ENCODE measurements at places on chromosomes 1 and 21.

GRCh38 chr1:84159533-84160240, 15.6 kb downstream of the PRKACB start:
- no peak for DNase-seq

GRCh38 chr1:225597926-225598575, 54.9 kb downstream of the ENAH start:
- peak; percentile 50 for DNase-seq

DNA sequence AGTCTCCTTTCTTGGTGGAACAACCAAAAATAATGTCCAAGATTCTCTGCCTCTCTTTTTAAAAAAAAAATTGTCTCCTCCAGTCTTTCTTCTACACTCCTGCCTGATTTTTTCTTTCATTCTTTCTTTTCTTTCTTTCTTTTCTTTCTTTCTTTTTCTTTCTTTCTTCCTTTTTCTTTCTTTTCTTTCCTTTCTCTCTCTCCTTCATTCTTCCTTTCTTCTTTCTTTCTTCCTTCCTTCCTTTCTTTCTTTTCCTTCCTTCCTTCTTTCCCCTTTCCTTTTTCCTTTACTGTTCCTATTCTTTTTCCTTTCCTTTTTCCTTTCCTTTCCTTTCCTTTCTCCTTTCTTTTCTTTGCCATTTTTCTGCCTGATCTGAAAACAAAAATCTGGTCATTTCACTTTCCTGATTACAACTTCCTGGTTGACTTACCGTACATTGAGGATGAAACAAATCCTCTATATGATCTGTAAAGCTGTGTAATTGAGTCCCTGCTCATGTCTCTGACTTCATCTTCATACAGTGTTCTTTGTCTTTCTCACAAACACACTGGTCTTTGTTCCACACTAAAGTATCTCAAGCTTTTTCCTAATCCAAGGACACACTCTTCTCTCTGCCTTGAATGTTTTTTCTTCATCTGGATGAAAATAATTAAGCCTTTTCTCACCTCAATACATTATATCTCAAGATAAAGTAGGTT, 6.1 kb upstream of the KRTAP23-1 start:
- DNase-seq, result no peak

DNA sequence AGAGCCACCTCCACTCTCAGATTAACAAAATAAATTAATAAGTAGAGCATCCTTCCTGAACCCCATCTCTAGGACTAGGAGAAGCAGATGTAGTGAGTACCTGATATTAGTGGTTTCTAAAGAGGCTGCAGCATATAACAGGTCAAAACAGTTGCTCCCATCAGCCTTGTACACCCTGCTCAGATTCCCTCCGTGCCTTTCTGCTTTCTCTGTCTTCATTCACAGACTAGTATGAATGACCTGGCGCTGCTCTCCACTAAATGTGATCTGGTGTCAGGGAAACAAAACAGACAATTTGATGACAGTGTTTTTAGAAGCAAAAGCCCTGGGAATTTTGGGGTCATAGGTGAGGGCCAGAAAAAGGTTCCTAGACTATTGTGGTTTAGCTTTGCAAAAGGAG, 8.3 kb downstream of the SESN2 start:
- DNase-seq, result no peak

DNA sequence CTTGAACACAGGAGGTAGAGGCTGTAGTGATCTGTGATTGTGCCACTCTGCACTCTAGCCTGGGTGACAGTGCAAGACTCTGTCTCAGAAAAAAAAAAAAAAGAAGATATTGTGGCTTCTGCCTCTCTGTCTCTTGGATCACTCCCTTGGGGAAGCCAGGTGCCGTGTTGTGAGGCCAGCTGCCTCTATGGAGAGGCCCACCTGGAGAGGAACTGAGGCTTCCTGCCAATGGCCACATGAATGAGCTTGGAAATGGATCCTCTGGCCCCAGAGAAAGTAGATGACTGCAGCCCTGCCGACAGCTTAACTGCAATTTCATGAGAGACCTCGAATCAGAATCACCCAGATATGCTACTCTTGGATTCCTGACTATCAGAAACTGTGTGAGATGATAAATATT, 19.7 kb upstream of the AK2 start:
- DNase-seq, result no peak

- peak; percentile 41 for DNase-seq
Observed at GRCh38 chr21:29829564-29830275, 110.1 kb downstream of the GRIK1 start.

DNA sequence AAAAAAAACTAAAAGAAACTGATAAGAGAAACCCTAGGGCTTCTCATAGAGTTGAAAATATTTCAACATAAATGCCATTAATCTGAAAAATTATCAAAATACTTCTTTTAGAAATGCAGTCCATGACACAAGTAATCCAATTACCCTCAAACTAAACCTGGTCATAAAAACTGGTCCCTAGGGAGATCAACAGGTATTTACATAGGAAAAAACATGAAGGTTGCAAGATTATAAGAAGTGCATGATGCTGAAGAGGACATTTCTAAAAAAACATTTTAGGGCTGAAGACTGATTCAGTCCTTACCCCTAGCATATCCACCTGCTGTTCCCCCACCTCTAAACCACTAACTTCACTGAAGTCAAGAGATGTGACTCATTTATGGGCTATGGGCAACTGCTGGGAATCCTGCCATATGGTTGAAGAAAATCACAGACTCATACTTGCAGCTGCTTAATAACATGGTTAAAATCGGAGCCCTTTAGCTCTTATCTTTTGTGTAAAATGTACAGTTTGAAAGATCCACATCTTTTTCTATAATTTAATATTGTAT, 131.0 kb upstream of the RUNX1 start:
- DNase-seq, result peak; percentile 81

GRCh38 chr1:19273106-19273843, 15.3 kb downstream of the AKR7A3 start:
- no peak for DNase-seq

GRCh38 chr1:206025283-206025820, 1.7 kb upstream of the CTSE start:
- DNase-seq, result no peak

DNA sequence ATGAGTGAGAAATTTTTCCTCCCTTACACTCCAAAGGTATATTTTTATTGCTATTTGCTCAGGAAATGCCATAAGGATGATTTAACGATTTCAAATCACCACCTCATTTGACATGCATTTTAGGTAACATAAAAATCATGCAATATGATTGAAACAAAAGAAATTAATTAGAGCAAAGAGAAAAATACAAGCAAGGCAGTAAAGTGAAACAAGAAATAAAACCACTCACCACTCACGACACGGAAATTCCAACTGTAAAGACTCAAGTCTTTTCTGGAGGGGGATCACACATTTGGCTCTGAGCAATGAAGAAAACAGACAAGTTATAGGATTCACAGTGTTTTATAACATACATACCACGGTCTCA, 86.8 kb upstream of the ARHGAP29 start:
- peak; percentile 68 for DNase-seq

- DNase-seq, result peak; percentile 19
Observed at GRCh38 chr1:10941891-10942541, 70.4 kb upstream of the TARDBP start.

DNA sequence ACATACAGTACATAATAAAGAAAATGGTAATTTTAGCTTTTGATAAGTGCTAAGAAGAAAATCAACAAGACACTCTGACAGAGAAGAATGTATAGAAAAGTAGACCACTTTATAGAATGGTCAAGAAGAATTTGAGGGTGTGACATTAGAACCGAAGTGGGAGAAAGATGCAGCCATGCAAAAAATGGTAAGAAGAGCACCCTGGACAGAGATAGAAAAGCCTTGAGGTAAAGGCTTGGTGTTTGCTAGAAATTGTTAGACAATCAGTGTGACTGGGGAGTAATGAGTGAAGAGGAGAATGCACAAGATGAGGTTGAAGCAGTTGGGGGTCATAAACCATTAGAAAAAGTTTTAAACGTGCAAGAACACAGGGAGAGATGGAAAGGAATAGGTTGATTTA, 23.5 kb downstream of the MAEL start:
- no peak for DNase-seq

DNA sequence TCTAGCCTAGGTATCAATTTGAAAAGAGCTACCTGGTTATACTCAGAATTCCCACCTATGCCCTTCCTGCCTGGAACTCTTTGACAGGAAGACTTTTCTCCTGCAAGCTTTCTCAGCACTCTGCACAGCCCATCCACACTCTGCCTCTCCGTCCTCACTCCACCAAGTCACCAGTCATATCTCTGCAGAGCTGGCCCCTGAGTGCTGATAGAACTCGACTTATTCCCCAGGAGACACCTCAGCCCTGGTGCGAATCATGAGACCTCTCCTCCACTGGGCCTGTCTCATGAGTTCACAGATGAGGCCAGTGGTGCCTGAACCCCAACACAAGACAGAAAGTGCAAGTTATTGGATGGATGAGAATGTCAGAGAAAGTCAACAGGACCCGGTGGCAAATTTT, 32.0 kb downstream of the COLGALT2 start:
- no peak for DNase-seq

GRCh38 chr1:40479156-40479555, 2.1 kb downstream of the ZFP69 start:
- no peak for DNase-seq

DNA sequence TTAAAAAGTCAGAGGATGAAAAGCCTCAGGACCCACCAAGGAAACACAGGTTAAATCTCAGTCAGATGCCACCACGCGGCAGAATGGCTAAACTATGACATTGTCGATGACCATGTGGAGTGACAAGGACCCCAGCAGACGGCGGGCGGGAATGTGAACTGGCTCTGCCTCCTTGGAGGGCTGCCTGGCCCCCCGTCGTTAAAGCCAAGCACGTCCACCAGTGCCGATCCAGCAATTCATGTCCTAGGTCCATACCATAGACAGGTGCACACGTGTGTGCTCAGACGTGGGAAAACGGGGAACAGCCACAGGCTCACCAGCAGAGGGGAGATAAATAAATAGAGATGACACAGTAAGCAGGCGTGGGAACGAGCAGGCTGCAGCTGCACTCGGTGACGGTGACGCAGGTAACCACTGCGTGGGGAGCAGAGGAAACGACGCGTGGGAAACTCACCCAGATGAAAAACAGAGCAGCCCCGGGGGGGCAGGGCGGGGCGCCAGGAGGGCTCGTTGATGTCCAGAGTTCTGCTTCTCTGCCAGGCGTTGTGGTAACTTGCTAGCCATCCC, 28.3 kb upstream of the PCBP3 start:
- DNase-seq, result no peak

GRCh38 chr1:51214615-51215131, 21.4 kb upstream of the RNF11 start:
- DNase-seq, result peak; percentile 60

DNA sequence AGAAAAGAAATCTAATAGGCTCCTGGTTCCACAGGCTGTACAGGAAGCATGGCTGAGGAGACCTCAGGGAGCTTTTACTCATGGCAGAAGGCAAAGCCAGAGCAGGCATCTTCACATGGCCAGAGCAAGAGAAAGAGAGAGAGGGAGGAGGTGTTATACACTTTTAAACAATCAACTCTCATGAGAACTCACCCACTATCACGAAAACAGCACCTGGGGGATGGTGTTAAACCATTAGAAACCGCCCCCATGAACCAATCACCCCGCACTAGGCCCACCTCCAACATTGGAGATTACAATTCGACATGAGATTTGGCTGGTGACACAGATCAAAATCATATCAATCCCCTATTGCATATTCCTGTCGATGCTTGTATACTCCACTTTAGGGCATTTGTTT, 93.5 kb downstream of the MRPL39 start:
- DNase-seq, result no peak

- peak; percentile 32 for DNase-seq
Observed at GRCh38 chr1:86542631-86543030, 4.2 kb upstream of the CLCA4 start.

GRCh38 chr1:180579961-180580611, 21.3 kb downstream of the OVAAL start:
- DNase-seq, result no peak

DNA sequence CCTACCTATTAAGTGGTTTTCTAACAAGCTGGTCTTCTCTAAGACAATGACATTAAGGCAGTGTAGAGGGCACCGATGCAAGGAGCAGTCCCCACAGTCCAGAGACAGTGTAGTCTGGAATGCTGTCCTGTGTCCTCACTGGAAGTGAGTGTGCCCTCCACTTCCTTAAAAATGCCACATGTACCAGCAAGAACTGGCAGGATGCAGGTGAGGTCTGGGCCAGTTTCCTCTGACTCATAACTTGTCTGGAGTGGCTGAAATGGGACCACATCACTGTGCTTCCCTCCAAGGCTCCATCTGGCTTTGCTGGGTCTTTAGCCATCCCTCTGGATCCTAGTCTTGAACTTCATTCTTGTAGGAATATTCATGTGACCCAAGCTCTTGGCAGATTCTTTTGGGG, 170.5 kb upstream of the KIAA0040 start:
- DNase-seq, result no peak

- DNase-seq, result no peak
Observed at GRCh38 chr21:34022627-34023335, 50.6 kb upstream of the MRPS6 start.

DNA sequence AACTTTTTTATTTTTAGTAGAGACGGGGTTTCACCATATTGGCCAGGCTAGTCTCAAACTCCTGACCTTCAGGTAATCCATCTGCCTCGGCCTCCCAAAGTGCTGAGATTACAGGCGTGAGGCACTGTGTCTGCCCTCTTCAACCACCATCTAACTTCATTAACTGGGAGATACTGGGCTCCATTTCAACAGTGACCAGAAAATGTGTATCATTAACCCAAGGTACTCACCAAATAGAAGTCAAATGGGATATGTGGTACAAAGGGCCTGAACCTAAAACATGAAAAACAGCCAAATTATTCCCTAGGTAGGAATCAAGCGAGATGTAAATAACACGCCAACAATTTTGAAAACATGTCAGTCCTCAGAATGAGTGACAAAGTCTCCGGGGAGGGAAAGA, 1.2 kb downstream of the ILF2 start:
- DNase-seq, result no peak

GRCh38 chr1:58500043-58500442, 46.5 kb downstream of the OMA1 start:
- no peak for DNase-seq

GRCh38 chr1:89429062-89429461, 65.2 kb downstream of the GBP6 start:
- DNase-seq, result no peak

DNA sequence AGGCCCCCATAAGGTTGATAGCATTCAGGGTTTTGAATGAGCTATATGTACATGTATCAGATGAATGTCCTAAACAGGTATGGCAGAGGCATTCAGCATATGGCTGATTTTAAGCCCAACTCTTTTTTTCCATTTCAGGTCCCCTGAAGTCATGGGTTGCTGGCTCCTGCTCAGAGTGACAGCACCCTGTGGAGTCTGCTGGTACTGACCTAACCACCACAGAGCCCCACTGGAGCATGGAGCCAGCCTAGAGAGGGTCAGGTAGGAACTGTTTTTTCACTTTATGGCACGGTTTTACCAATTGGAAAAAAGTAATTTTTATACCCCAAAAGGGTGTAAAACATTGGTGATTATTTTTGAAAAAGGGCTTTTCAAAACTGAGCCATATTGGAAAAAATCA, 82.5 kb upstream of the MPC2 start:
- no peak for DNase-seq

DNA sequence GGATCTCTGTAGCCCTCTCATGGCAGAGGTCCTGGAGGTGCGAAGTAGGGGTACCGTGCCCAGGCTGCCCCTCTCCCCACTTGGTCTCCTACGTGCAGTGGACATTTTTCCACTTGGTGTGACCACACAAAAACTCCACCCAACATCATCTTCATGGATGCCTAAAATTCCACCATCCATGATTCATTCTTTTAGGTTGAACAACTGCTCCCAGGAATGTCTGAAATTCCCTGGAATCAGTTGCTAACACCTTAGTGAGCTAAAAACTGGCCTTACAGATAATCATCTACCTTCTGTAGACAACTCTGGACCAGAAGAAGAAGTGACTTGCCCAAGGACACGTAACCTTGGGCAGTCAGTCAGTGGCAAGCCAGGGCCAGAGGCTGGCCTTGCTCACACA, 32.1 kb upstream of the CLIC4 start:
- peak; percentile 83 for DNase-seq

Data from fibroblast of skin of back (primary cell).